ENCODE measurements at places on chromosomes 13 and 19. TPM values are rescaled to one million over a fixed set of nuclear protein-coding genes. Genes with fewer than 3 reads are reported as not detected.

The PDX1 gene
- total RNA-seq = not detected

The PNPLA6 gene
- total RNA-seq = 68.0 TPM

The FPR1 gene
- 0.68 TPM for total RNA-seq

The NXNL1 gene
- not detected for total RNA-seq

The IRGC gene
- total RNA-seq = not detected

All from pericardium fibroblast (primary cell).